ENCODE measurements at places on chromosomes 5 and 9.

GRCh38 chr5:53418409-53418808, 62.0 kb upstream of the FST start:
- DNase-seq, result no peak

- no peak for DNase-seq
Measured at GRCh38 chr5:67999391-67999790, 216.2 kb upstream of the PIK3R1 start.

GRCh38 chr9:75231167-75231566, 142.9 kb downstream of the OSTF1 start:
- DNase-seq, result no peak

- DNase-seq, result no peak
Measured at GRCh38 chr5:37812365-37812764, 27.5 kb downstream of the GDNF start.

DNA sequence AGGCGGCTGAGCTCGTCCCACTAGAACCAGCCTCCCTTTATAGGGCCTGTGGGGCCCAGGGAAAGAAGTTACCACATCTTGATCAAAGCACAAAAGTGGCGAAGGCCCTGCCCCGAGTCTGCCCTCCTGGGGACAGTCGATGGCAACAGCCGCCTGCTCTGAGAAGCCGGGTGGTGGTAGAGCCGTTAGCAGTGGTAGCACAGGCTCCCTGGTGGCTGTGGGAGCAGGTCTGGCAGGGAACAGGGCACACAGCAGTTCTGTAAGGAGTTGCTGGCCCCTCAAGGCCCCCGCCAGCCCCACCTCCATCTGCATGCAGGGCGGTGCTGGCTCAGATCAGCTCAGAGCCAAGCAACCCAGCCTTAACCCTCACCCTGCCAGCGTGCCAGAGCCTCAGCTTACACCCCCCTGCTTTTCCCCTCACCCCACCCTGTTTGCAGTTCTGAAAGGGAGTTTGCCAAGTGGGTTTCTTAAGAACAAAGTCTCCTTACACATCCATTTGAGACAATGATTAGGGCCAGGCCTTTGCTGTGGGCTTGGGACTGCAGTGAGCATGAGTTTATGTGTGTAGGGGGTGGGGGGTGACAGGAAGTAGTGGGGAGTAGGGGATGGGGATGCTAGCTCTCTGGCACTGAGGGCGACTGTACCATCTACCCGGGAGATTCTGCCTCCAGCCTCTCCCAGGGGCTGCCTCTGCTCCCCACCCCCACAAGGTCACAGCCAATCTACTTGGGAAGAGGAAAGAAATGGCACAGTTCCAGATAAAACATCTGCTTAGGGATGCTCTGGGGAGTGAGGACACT, 11.8 kb downstream of the ACSL6 start:
- no peak for DNase-seq

DNA sequence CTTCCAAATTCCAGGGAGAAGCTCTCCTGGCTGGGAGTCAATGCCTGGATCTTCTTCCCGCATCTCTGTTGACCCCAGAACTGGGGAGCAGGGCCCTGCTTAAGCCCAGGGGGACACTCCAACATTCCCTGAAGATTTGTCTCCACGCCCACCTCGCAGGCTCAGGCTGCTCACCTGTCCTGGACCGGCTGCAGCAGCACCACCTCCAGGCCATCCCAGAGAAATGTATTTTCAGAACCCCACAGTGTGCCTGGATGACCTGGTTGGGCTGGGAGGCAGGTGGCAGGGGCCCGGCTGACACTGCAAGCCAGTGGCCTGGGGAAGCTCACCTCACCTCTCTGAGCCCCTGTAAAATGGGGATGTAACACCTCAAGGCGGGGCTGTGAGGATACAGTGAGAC, 27.1 kb upstream of the ZBTB43 start:
- no peak for DNase-seq

DNA sequence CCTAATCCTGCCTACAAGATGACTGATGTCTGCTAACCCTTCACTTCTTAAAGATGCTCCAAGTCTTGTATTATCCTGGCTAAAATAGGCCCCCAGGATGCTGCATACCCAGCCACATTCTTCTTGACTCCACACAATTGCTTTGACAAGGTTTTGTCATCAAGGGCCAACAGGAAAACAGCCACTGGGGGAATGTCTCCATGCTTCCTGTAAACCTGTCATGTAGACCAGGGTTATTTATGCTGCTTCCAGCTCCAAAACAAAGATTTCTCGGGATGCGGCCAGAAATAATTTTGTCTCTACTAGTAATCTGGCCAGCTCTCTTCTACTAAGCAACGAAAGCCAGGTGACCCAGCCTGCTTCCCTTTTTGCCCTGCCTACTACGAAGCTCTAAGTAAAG, 53.8 kb downstream of the SHB start:
- no peak for DNase-seq

DNA sequence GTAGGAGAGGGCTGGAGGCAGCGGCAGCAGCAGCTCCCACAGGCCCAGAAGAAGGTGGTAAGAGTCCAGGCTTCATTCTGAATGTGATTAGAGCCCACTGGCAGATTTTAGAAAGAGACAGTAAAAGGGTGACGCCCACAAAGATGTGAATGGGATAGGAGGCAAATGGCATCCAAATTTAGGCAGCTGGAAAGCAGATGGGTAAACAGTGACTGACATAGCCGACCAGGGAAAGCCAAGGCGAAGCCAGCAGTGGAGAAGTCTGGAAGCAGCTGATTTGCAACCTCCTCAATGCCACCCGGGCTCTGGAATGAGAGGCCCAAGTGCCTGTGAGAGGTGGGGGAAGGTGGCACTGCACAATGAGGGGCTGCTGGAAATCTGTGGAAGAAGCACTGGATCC, 103.3 kb downstream of the C5orf15 start:
- no peak for DNase-seq

DNA sequence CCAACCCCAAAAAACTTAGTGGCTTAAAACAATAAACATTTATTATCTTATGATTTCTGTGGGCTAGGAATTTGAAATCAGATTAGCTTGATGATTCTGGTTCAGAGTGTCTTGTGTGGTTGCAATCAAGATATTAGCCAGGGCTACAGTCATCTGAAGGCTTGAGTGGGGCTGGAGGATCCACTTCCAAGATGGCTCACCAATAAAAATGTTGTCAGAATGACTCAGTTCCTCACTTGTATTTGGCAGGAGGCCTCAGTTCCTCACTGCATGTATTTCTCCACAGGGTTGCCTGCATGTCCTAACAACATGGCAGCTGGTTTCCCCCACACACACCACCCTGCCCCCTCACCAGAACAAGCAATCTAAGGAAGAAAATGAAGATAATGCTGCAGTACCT, 98.2 kb upstream of the NIPBL start:
- no peak for DNase-seq

DNA sequence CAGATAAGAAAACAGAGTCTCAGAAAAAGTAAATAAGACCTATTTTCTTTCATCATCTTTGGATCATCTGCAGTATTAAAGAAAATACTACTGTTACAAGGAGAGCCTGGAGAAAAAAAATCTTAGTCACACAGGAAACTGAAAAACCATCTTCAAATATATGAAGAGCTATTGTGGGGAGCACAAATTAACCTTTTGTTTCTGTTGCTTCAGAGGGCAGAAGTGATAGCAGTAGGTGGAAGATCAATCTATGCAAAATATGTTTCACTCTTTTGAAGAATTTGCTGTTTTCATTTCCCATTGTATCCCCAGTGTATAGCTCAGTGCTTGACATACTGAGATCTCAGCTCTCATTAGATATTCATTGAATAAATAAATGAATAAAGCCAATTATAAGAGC, 13.1 kb upstream of the CEMIP2 start:
- no peak for DNase-seq

- no peak for DNase-seq
Measured at GRCh38 chr5:93088592-93089389, 492.2 kb downstream of the NR2F1-AS1 start.

- DNase-seq, result no peak
Measured at GRCh38 chr5:137069358-137069757, 429.8 kb downstream of the SPOCK1 start.

- DNase-seq, result no peak
Measured at GRCh38 chr5:152397581-152397980, 7.5 kb downstream of the NMUR2 start.

- no peak for DNase-seq
Measured at GRCh38 chr9:79040671-79041070, 531.1 kb upstream of the TLE4 start.

GRCh38 chr9:75185585-75186170, 97.4 kb downstream of the OSTF1 start:
- peak; percentile 14 for DNase-seq

DNA sequence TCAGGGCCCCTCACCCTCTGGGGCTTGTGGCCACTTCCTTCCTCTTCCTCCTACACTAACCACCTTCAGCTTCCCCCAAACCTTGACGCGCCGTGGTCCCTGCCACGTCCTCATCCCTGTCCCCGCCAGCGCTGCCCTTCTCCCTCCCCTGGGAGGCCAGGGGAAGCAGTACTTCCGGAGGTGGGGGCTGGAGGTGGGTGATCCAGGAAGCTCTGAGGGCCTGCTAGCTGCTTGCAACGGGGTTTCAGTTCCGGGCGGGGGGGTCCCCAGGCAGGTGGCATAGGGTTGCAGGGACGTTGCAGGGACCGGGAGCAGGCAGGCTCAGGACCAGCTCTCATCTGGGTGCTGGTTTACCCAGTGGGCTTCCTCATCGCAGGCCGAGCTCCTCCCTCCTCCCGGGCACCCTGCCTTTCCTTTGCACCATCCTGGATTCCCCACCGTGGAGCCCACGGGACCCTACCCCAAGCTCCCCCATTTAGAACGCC, 70.0 kb downstream of the RXRA start:
- DNase-seq, result no peak

DNA sequence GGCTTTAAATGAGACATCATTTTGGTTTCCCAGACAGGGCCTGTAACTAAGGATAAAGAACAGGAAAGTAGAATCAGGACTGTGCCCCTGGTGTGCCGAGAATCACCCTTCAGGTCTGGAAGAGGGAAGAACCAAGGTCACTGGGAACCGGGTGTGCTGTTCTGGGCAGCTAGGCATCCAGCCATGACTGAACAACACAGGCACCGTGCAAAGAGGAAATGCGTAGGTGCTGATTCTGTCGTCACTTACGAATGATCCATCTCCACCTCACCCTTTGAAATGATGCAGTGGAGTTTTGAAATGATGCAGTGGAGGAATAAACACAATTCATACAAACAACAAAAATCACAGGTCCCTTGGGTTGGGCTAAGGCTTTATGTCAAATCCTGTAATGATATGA, 64.4 kb downstream of the MAP1B start:
- no peak for DNase-seq

GRCh38 chr5:14404780-14405179, 176.8 kb upstream of the OTULINL start:
- no peak for DNase-seq

DNA sequence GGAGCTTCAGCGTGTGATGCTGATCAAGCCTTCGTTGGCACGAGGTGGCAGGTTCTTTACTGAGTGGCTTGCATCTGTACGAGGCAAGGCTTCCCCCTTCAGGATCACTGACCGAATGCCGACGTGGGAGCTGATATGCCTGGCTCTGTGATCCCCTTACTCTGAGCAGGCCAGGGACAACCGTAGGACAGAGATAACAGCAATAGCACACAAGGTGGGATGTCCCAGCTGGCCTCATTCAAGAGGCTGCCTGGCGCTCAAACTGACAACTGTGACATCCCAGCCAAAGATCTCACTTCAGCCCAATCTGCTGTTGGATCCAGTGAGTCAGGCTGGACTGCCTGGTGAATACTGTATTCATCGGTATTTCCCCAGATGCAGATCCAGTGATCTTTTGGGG, 199.4 kb upstream of the PANK3 start:
- DNase-seq, result no peak

DNA sequence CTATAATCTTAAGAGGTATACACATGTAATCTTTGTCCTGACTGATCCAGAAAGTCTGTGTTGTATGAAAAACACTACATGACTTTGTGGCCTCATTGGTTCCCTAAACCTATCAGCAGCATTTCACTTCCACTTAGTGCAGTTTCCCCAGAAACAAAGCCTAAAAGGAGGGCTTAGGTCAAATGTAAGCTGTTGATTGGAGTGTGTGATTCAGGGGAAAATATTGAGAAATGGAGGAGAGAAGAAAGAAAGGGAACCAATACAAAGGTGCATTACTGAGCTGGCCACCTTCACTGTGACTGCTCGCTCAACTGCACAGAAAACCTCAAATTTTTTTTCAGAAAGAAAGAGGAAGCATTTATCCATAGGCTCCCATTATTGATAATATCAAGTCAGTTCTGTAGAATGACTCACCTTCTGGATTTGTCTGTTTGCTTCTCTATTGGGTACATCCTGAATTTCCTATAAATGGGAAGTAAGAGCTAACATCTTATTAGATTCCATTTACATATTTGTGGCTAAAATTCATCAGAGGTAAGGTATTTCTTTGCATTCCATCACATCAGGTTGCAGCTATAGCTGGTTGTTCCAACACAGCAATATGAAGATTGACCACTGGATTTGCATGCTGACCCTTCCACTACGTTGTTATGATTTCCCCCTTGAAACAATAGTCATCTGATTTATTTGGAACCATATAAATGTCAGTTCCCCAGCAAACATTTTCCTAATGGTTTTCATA, 10.3 kb upstream of the FST start:
- no peak for DNase-seq

- DNase-seq, result no peak
Measured at GRCh38 chr5:1167361-1167727, 34.1 kb upstream of the SLC6A19 start.

- no peak for DNase-seq
Measured at GRCh38 chr9:136252281-136252680, 6.7 kb upstream of the QSOX2 start.

DNA sequence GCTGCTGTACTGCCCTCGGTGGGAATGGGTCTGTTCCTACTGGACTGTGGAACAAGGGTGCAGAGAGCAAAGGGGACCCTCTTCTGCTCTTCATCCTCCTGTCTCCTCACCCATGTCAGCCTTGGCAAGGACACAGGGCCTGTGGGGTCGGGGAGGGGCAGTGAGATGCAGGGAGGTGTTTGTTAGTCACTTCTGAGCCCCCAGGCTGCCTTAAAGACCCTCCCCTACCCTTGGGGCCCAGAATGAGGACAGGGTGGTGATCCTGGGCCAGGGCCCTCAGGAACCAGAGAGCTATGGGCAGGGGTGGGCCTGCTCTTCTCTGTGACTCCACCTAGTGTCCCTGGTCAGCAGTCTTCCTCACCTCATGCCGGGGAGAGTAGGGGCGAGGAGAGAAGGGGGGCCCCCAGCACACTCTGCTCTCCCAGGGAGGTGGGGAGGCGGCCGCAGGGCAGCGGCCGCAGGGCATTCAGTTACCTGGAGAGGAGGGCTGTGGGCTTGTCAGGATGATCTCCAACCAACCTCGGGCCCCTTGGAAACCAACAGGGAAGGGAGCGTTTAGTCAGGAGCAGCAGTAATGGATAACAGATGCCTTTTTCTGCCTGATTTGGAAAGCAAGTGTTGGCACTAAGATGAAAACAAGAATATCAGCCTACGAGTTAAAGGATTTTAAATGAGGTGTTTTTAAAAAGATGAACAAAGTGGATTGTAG, 62.0 kb upstream of the GARNL3 start:
- DNase-seq, result no peak

GRCh38 chr9:95296761-95297160, 20.7 kb downstream of the FANCC start:
- DNase-seq, result no peak

DNA sequence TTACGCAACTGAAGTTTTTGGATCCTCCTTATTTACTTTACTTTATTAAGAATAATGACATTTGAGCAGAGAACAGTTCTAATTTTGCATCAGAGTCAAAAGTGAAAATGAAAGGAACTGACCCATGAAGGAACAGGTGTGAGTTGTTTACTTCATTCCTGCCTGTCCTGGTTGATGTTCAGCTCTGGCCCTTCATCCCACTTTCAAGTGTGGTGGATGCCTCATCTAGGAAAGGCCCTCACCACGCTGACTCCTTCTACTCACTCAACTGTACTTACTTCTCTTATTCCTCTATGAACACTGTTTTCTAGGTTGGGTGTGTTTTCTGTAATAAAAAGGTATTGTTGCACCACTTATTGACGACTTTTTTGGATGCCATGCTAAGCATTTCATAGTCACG, 61.8 kb upstream of the PLEKHG4B start:
- DNase-seq, result no peak
